Retinal pigment epithelial cell (primary cell): ENCODE measurements at places on chromosomes 6 and 20.
A peak's percentile ranks its signal among the peaks of the same experiment; 100 is the strongest.

- DNase-seq = no peak
Observed at GRCh38 chr6:113644861-113645575, 212.1 kb upstream of the MARCKS start.

DNA sequence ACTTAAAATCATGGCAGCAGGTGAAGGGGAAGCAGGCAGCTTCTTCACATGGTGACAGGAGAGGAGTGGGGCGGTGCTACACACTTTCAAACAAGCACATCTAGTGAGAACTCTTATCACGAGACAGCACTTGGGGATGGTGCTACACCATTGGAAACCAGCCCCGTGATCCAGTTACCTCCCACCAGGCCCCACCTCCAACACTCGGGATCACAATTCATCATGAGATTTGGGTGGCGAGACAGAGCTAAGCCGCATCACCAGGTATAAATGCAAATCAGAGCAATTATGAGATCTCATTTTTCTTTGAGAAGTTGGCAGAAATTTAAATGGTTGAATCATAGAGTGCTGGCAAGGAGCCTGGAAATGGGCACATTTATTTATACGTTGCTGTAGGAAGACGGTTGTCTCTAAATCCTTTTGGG lies 31.4 kb downstream of the IGF2R start:
- no peak for DNase-seq

DNA sequence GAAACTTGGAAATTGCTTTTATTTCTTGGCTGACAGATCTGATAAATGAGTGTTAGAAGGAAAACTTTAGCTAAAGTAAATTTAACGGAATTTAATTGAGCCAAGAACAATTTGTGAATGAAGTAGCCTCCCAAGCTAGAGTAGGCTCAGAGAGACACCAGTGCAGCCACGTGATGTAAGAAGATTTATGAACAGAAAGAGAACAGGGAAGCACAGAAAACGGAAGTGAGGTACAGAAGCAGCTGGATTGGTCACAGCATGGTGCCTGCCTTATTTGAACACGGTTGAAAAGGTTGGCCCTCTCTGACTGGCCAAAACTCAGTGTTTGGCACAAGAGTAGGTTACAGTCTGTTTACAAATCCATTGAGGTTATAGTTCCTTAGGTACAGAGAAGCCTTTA lies 29.5 kb upstream of the IFNGR1 start:
- DNase-seq = no peak

DNA sequence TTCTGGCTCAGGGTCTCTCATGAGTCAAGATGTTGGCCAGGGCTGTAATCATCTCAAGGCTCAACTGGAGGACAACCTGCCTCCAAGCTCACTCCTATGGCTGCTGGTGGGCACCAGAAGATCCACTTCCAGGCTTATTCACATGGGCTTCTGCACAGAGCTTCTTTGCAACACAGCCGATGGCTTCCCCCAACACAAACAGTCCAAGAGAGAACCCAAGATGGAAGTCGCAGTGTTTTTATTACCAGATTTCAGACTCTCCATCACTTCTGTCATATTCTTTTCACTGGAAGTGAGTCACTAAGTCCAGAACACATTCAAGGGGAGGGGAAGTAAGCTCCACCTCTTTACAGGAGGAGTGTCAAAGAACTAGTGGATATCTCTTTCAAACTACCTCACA lies 75.5 kb downstream of the CD164 start:
- no peak for DNase-seq

DNA sequence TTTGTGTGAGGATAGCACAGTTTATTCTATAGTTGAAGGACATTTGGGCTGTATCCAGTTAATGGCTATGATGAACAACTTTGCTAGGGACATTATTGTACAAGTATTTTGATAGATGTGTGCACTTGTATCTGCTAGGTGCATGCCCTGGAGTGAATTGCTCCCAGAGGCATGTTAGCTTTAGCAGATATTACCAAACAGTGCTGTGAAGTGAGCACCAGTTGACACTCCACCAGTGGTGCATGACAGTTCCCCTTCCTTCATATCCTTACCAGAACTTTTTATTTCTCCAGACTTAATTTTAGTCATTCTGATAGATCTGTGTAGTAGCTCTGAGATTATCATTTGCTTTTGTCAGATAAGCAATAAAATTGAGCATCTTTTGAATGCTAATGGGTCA lies 48.9 kb upstream of the ENPP5 start:
- DNase-seq = no peak

GRCh38 chr6:128723667-128724066 lies 159.3 kb upstream of the LAMA2 start:
- DNase-seq = no peak

- no peak for DNase-seq
Observed at GRCh38 chr6:23003671-23004467, 434.5 kb downstream of the HDGFL1 start.

DNA sequence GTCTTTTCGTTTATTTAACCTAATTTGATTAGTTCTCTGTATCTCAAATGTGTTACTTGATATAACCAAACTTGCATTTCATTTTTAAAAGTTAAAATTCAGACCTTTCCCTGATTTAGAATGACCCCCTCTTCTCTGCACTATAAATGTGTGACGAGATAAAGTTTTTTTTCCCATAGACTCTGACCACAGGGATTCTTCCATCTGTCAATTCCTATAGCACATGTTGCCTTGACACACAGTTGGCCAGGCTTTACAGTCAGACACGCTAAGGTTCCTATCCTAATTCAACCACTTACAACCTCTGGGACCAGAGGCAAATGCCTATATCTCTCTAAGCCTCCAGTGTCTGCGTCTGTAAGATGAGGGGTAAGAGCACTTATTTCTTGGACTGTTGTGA lies 40.6 kb downstream of the KCNS1 start:
- DNase-seq = no peak

- no peak for DNase-seq
Observed at GRCh38 chr6:5566718-5567117, 305.4 kb downstream of the FARS2 start.

GRCh38 chr6:108666656-108667260 lies 106.0 kb downstream of the FOXO3 start:
- no peak for DNase-seq

DNA sequence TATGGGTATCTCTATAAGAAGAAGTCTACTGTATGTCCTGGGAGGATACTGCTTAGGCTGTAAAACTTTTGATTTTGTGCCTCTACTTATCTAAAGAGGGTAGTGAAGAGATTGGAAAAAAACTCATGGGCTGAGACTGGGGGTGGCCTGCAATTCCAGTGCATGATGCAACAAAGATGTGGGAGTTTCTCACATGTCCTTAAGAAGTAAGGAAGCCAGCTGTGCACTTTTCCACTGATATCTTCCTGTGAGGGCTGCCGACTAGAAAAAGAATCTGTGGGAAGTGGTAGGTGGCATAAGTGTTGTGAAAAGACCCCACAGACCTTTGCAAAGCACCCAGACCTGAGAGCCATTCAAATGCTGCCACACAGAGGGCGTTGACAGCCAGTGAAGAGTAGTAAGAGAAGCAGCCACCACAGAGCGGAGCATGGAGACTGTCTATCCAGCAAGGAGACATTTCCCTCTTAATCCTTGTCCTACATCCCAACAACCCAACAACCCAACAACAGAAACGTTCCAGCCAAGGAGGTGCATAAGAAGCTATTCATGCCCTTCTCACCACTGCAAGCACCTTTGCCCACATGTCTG lies 65.1 kb downstream of the PFDN4 start:
- no peak for DNase-seq

DNA sequence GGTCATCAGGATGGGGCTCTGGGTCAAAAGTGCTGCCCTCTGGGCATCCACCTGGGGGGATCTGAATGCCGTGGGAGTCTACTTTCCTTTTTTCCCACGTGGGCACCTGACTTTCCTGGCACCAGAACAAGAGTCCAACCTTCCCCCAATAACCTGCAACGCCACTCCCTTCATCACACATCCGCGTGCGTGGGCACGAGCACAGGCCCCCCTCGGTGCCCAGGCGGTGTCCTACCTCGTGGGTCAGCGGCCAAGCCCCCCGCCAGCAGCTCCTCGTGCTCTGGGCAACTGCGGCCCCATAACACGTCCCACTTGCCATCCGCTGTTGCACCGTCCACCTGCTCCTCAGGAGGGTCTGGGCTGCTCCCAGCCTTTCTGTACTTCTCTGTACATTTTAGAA lies 87.0 kb downstream of the YTHDF1 start:
- no peak for DNase-seq

DNA sequence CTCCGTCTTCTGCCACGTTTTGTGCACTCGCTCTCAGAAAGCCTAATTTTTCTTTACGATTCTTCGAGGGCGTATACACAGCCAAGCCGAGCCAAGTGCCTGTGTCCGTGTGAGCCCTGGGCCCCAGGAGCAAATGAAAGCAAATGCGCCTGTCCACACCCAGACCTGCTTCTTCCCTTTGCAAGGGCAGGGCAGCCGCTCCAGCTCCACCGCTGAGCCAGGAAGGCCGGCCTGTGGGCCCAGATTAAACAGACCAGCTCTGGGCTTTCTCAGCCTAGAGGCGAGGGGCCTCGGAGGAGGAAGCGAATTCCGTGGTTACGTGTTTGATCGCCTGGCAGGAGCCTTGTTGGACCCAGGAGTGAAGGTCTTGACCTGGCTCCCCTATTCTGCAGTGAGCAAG lies 184.6 kb downstream of the SMOC2 start:
- no peak for DNase-seq

DNA sequence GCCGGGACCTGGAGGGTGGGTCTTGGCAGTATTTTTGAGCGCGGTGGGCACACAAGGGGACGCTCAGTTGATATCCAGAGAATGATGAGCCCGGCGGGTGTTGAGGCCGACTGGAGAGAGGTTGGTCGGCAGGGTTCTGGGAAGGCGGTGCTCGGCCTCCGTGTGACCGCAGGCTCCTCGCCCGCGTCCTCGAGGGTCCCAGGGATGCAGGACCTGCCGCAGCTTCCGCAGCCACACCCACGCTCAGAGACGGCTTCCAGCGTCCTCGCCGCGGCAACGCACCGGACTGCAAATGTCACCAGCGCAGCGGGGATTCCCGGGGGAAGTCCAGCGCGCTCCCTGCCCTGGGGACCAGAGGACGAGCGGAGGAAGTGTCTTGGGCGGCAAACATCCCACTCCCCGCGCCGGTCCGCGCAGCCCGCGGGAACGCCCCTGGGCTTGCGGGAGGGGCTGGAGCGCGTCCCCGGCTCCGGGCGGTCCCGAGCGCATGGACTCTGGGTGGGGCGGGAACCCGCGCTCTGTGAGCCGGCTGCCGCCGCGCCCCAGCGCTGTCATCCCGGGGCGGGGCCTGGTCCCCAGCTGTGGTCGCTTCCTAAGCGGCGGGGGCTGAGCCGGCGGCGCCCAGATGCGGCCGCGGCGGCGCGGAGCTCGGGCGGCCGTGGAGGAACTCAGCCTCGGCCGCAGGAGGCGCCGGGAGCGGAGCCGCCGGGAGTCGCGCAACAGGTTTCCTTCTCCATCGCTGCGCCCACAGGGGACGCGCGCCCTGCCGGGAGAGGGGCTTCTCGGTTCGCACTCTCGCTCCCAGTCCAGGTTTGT lies at the start of gene STX11:
STX11 (plus strand) TSS at position 624 of the 816 bp plus-strand sequence. CDS start 36,111 bp downstream, outside the sequence.
- DNase-seq = no peak

GRCh38 chr6:129766959-129767728 lies 57.2 kb upstream of the ARHGAP18 start:
- no peak for DNase-seq

DNA sequence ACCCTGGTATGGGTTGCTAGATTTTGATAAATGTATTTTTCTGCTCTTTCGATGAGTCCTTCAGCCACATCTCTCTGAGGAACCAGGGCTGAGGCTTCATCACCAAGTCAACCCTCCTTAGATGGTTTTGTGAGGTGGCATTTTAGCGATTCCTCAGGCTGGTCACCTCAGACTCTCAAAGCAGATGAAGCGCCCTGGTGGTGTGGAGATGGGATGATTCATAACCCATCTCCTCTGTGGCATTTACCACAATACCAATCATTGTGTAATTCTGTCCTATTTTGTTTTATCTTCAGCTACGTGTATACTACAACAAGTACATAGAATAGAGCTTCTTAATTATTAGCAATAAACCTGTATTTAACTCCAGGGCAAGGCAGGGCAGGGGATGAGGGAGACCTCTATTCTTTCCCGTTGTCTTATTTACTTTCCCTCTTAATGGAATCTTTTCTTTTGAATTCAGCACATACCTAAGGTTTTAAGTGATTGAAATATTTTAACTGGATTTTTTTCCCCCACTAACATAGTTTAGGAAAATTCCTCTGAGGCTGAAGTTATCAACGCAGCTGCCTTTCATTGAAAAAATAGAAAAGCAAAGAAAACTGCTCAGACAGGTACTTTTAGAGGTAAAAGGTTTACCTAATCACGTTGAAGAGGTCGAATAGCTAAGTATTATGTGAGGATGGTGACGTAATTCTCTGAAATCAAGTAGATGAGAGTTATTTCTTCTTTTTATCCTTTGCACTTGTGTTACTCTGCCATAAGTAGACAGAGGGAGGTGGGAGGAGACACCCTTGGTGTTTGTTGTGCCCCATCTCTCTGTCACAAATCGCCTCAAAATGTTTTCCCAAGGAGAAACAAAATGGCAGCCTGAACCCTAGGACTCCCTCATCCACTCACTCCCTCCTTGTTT lies 57.4 kb upstream of the EDN3 start:
- no peak for DNase-seq

DNA sequence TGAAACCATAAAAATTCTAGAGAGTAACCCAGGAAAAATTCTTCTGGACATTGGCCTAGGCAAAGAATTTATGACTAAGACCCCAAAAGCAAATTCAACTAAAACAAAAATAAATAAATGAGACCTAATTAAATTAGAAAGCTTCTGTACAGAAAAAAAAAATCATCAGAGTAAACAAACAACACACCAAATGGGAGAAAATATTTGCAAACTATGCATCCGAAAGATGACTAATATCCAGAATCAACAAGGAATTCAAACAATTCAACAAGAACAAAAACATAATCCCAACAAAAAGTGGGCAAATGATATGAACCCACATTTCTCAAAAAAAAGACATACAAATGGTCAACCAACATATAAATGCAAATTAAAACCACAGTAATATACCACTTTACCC lies 242.6 kb upstream of the CDYL start:
- no peak for DNase-seq

- DNase-seq = peak; percentile 92
Observed at GRCh38 chr6:54614499-54615195, 231.9 kb upstream of the FAM83B start.

DNA sequence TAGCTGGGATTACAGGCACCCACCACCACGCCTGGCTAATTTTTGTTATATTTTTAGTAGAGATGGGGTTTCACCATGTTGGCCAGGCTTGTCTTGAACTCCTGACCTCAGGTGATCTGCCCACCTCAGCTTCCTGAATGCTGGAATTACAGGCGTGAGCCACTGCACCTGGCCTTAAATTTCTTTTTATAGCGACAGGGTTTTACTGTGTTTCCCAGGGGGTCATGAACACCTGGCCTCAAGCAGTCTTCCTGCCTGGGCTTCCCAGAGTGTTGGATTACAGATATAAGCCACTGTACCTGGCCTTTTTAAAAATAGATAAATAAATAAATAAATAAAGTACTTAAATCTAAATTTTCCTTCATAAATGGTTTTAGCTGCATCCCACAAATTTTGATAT lies 57.5 kb downstream of the LIN28B start:
- no peak for DNase-seq

- DNase-seq = peak; percentile 28
Observed at GRCh38 chr6:140494321-140495108, 1120.1 kb upstream of the CITED2 start.

GRCh38 chr20:8018958-8019245 lies 659 bp downstream of the TMX4 start:
- no peak for DNase-seq
